ENCODE measurements at places on chromosomes 3 and 15.

- DNase-seq, result no peak
Observed at GRCh38 chr15:93135997-93136397, 47.0 kb upstream of the RGMA start.

DNA sequence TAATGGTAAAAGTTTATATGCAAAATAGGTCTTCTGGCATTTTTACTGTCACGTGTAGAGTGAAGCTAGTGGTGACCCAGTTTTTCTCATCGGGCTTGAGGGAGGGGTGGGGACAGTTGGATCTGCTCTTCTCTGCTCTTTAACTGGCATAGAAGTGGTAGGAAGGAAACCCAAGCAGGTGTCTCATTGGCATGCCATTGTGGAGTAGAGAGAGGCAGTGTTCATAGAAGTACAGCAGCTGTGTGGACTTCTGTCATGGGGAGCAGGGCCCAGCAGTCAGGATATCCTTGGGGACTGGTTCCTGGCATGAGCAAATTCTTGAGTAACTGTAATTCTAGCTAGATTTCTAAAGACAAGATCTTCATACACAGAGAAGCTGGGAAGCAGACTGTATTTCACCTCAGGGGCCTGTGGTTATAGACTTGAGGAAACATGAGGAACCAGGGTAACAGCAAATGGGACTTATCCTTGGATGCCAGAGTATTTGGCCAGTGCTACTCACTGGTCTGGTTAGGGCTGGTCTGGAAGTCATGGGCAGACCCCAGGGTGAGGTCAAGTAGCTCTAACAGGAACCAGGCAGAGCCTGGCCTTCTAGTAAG is 42.9 kb downstream of the CDIN1 start:
- DNase-seq, result no peak

DNA sequence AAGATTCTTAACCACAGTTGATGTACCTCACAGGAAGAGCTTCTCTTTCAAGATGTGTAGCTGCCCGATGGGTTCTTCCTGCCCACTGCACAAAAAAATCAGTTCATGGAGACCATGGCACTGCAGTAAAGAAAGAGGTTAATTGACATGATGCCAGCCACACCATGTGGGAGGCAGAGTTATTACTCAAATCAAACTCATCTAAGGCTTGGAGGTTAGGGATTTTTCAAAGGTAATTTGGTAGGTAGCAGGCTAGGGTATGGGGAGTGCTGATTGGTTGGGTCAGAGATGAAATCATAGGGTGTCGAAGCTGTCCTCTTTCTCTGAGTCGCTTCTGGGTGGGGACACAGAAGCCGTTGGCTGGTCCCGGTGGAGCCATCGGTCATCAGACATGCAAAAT is 57.4 kb upstream of the BDH1 start:
- DNase-seq, result no peak

DNA sequence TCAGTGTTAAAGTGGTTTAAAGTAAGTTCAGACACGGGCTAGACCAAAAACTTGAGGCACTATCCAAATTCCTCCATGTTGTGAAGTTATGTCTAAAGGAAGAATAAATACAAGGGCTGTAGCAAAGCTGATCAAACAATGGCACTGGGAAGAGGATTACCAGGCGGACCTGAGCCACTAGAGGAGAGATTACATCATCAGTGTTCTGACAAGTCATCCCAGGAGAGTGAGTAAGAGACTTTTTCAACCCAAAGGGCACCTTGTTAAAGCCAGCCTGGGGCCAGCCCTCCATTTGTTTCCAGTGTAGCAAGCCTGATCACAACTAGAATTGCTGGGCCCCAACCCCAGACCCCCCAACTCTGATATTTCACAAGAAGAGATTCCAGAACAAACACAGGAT is 166.9 kb downstream of the DCLK3 start:
- DNase-seq, result no peak

- no peak for DNase-seq
Observed at GRCh38 chr15:25832158-25832557, 31.0 kb downstream of the ATP10A start.

DNA sequence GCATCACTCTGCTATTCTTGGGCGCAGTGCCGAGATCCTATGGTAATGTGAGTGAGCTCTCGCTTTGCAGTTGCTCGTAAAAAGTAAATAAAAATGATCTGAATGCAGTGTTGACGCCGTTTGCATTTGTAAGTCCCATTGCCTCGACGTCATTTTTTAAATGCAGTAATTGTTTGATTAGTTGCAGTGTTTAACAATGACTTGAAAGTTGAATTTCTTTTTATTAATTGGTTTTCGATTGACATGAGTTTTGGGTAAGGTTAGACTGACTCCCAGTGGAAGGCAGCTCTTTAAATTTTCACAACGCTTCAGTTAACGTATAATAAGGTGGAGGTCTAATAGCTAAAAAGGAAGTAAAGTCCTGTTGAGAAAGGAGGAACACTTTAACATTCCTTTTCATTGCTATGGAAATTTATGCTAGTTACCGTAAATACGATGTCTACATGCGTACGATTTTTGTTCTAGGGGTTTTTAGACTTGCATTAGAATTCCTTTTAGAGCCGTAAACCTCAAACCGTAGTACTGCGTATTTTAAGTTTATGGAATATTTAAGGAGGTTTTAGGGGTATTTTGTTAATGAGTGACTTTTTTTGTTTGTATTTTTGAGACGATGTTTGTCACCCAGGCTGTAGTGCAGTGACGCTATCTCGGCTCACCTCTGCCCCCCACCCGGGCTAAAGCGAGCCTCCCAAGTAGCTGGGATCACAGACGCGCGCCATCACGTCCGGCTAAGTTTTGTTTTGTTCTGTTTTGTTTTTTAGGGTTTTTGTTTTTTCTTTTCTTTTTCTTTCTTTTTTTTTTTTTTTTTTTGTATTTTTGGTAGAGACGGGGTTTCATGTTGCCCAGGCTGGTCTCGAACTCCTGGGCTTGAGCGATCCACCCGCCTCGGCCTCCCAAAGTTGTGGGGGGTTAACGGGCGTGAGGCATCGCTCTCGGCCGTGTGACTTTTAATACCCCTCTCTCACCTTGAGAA is 1.4 kb downstream of the MORF4L1 start:
- no peak for DNase-seq

DNA sequence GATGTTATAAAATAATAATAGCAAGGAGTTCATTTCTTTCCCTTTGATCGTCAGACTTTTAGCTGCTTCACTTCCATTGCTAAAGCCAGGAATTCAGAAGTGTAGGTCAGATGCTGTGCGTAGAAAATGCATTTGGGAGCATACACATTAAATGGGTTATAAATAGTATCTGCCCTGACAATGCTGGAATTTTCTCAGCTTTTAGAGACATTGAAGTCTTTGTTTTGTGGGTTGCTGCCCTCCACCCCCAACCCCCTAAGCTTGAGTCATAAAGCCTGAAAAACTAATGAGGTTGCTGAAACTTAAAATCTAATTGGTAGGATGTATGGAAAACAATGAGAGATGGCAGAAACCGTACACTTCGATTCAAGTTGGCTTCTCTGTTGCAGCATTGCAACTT is 81.9 kb downstream of the MITF start:
- no peak for DNase-seq

- DNase-seq, result no peak
Observed at GRCh38 chr3:138875754-138876664, 41.3 kb upstream of the PIK3CB start.

DNA sequence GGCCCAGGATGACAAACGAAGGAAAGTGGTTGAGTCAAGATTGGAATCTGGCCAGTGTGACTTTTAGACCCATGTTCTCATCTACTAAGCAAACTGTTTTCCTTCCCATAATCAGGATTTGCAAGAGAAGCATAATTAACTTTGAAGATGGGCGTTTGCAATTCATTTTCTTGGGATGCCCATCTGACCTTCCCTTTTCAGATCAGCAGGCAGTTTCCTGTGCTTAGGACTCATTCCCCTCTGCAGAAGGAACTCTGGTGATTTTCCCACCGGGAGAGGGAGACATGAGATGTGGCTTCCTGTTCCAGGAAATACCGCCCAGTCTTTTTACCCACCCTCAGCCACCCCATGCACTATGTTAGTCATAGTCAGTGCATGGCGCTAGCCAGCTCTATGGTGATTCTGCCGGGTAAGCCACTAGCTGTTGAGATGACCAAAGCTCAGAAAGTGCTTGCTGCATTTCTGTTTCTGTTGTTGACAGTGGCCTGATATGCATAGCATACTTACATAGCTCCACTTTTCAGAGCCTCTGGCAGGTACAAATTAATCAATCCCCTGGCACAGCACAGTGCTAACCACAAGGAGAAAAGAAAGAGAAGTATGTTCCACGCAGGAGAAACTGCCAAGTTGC is 129.4 kb downstream of the VGLL4 start:
- no peak for DNase-seq

DNA sequence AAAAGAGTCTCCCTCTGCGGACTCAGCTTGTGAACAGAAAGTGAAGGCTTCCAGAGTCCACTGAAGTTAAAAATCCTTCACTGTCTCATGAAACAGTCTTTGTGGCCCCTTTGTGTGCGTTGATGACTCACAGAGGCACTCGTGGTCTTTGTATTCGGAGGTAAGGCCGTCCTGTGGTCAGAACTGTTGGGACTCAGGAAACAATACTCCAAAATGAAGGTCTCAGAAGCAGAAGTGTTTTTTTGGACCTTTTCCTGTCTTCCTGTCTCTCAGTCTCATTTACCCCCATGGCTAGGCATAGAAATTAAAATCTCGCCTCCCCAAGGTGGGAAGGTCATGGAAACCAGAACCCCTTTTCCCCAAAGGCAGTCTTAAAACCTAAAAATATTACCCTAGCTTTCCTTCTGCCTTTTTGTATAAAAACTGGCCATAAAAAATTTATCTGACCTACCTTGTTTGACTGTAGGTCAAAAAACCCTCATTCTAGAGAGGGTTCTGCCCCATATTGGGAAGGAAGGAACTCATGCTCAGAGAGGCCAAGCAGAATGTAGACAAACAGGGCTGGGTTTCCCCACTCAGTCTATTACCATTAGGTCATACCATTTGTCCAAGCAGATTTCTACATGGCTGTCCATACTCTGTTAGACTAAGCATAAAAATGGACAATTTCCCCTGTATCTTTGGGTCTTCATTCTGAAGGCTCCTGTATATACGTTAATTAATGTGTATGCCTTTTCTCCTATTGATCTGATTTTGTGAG is 19.1 kb upstream of the EPB42 start:
- no peak for DNase-seq

DNA sequence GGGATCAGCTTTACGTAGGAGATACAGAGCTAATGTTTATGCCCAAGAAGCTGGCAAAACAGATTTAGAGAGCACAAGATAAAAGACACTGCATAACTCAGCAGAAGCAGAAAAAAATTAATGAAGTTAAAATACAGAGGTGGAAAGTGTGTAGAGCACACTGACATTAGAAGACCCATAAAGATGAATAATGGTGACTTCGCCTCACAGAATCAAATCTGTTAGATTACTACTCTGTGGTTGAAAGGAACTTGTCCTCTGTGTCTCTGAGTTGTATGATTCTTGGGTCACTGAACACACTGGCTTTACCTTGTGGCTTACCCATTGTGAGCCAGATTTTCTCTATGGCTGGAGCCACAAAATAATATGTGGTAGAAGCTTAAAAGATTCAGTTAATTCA is 224.4 kb downstream of the PLCH1 start:
- no peak for DNase-seq

GRCh38 chr15:72935521-72935920 is 116.7 kb upstream of the NEO1 start:
- no peak for DNase-seq

DNA sequence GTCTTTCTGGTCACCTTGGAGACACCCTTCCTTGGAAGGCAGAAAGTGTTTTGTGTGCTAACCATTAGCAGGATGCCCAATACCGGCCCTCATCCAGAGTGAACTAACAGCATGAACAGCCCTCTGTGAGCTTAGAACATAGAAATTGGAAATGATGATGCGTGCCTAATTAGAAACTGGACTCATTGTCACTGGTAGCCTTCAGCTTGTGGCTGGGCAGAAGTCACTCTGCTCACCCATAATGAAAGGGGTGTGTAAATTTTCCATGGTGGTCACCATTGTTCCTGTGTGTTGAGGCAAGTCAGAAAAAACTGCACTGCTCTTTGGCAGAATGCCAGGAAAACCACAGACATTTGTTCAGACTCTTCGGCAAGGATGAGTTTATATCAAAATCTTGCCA is 74.7 kb upstream of the CNTN4 start:
- no peak for DNase-seq

DNA sequence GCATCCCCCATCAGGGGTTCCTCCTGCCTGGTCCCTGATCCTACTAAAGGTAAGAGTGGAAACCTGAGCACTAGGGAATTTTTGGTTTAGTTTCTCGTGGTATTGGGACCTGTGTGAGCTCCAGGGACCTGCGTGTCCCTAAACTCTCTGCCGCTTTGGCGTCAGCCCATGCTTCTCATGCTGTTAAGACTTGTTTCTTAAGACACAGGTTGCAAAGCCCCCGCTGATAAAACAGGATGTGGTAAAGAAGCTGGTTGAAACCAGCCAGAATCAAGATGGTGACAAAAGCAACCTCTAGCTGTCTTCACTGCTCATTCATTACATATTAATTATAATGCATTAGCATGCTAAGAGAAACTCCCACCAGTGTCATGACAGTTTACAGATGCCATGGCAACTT is 64.6 kb downstream of the LYZL4 start:
- no peak for DNase-seq

DNA sequence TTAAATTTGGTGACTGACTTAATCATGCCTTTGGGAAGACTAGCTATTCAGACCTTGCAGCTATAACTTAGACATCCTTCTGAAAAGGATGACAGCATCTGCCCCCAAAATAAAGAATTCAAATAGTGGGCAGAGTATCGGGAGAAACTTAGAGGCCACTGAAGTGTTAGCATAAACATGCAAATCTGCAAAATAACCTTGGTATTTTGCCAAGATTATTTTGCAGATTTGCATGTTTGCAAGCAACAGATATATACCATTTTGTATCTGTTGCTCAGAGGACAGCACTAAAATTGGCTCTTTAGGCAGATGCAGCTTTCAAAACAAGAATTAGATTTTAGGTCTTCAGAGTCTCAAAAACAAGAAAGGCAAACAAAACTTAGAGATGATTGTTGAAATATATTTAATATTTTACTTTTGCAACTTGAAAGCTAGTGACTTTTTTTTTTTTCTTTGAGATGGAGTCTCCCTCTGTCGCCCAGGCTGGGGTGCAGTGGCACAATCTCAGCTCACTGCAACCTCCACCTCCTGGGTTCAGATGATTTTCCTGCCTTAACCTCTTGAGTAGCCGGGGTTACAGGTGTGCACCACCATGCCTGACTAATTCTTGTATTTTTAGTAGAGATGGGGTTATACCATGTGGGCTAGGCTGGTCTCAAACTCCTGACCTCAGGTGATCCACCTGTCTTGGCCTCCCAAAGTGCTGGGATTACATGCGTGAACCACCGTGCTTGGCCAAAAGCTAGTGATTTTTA is 47.8 kb downstream of the KBTBD8 start:
- no peak for DNase-seq

DNA sequence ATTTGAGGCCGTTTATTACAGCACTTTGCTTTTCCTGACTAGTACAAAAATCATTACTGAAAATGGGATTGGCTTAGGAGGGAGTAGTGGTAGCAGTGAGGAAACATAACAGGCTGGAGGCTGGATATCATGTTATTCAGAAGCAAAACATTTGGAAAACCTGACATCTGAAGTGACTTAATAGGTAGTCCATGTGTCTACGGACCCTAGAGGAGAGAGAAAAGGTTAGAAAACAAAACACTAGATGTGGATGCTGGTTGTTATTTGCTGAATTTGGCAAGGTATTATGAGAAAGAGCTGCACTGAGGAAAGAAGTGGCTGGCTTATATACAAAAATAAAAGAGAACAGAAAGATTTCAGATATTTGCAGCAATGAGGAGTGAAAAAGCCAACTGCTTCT is 139.9 kb downstream of the MEX3B start:
- DNase-seq, result no peak
